Prostate gland (tissue), 2 donors: ENCODE measurements at places on chromosomes 1 and 21.

GRCh38 chr1:24745711-24746413 lies 615 bp downstream of the CLIC4 start:
- DNase-seq, result peak; percentile 68

GRCh38 chr1:167499664-167500101 lies 18.6 kb downstream of the CD247 start:
- DNase-seq, result no peak

DNA sequence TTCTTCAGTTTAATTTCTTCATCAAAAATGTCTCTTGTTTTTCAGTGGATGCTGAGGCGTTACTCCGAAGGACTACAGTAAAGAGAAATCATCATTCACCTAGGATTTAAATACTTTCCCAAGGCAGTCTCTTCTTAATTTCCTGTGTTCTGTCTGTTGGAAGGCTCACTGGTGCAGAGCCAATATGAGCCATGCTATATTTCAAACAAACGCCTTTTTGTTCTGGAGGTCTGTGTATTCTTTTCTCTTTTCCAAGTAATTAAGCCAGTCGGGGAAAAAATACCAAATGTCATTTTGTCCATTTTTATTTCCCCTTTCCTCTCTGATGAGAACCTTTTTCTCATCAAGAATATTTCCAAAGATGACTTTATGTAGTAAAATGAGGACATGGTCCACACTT lies 206.5 kb downstream of the RWDD3 start:
- DNase-seq, result no peak

GRCh38 chr21:33330726-33331125 lies 6.0 kb downstream of the IFNAR1 start:
- no peak for DNase-seq

GRCh38 chr1:24364975-24365678 lies 46.0 kb downstream of the GRHL3 start:
- no peak for DNase-seq

DNA sequence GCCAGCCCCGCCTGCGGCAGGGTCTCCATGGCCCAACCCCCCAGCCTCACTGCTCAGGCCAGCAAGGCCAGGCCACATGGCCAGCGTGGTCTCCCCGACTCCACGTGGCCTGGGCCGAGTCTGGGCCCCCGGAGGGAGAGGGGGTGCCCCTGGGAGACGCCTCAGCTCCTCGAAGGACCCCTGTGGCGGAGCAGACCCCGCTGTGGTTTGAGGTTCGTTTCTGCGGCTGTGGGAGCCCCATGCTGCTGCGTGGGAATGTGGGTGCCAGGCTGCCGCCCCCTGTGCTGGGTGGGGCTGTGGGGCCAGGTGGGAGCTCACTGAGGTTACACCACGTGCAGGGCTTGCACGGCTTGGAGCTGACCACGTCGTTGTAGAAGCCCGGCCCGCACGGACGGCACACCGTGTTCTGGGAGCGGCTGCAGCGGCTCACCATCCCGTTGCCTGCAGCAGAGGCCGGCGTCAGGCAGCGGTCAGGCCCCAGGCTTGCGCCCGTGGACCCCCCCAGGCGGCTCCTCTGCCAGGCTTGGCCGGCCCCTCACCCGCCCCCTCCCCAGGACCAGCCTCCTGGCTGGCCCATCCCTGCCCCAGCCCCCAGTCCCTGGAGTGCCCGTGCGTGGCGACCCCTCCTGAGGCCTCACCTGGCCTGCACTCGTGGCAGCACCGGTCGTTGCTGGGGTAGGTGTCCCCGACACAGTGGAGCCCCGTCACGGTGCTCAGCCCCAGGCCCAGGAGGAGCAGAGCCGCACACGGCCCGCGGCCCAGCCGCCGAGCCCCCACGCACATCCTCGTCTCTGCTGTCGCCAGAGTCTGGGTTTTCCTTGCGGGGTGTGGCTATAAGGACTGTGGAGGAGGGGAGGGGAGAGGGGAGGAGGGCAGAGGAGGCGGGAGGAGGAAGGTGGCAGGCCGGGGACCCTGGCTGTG lies at the start of gene TNFRSF4:
Gene TNFRSF4, minus strand, starts transcription at position 809 of the 921 bp plus-strand sequence. Its CDS starts 26 bp downstream, at position 783.
- DNase-seq, result no peak

DNA sequence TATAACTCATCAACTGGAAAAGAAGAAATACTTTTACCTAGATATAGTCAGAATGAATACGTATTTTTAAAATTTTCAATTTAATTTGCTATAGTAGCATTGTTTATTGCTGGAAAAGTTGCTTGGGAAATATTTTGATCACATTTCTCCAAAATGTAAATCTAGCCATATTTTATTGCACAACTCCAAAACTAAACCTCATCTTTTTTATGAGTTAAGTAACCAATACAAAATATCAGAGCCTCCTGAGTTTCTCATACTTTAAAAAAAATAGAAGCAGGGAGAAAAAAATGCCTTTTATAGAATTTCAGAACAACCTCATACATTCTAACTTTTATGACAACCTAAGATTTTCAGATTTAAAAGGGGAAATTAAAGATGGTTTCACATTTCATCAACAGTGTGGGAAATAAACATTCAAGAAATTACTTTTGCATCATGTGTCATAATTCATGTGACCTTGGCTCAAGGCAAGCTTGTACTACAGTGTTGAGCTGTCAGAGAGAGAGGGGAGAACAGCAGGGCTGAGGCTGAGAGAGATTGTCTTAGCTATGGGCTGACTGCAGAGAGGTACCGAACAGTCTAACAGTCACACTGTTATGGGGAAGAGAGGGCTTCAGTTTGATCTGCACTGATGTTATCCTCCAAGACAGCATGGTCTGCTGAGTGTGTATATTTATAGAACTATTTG lies 519.0 kb downstream of the LTN1 start:
- no peak for DNase-seq

GRCh38 chr1:163410073-163410999 lies 88.6 kb downstream of the NUF2 start:
- peak; percentile 19 for DNase-seq

DNA sequence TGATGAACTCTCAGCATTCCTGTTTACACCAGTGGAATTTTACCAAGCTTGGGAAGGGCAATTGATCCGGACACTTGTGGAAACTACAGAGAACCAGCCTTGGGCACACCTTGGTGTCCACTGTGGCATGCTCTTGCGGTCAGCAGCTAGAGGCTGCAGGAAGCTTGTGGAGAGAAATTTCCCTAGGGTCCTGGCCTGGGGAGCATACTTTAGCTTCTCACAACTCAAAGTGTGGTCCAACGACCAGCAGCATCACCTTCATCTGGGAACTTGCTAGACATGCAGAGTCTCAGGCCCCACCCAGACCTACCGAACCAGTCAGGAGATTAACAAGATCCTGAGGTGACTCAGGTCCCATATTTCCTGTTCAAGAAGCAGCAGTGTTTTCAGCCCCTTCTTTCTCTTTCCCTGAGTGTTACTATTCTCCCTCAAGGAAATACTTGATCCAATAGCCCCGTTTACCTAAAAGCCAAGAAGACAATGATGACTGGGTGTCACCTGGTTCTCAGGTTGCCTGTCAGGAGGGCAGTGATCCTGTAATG lies 55.7 kb upstream of the KCNE2 start:
- DNase-seq, result no peak

GRCh38 chr1:183365093-183365492 lies 53.1 kb downstream of the NMNAT2 start:
- DNase-seq, result no peak

DNA sequence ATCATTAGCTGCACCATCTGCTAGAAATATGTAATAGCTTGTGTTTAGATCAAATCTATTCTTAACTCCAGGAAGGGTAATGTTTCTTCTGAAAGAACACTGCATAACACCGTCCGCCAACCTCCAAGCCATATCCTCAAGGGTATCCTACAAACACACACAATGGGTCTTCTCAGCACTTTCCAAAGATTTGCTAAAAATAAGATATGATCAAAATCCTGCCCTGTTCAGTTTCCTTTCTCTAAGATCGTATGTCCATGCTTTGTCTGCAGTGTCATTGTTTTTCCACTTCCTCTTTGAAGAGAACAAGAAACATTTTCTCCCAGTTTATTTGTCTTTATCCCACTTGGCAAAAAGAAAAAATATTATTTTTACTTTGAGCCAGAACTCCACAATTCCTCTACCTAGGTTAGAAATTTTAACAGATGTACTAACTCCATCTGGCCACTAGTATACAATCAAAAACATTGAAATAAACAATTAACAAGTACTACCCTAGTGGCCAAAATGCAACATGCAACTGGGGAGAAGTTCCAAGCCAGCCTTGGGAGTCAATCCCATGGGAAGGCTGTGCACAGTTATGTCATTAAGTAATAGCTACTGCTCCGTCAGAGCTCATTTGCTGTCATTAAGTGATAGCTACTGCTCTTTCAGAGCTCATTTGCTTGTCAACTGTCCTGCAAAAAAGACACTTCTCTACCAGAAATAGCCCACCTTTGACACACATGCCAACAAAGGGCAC lies 37.8 kb downstream of the FRRS1 start:
- no peak for DNase-seq

- no peak for DNase-seq
Measured at GRCh38 chr1:197916500-197916983, 630 bp upstream of the LHX9 start.

GRCh38 chr1:216749232-216749631 lies 26.0 kb upstream of the ESRRG start:
- DNase-seq, result no peak

DNA sequence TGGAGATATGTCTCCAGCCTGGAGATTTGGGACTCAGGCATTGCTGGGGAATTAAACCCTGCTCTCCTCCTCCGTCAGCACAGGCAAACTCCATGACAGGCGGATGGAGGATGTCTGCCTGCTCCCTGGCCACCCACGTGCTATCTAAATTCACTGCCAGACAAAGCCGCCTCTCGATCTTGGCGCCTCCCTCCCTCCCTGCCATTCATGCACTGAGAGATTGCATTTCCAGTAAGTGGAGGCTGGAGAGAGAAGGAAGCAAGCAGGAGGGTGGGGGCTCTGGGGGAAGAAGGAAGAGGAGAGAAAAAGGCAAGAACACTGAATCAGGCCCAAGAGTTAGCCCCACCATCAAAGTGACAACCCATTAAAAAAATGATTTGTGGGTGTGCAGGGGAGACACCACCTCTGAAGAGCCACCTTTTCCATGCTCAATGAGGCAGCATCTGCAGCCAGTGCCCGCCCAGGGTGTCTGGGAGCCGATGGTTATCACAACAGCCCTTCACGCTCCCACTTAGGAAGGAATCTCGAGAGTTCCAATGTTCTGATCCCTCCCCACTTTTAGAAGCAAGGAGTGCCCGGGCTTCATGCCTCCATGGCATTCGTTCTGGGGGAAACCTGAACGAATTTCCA lies 183.0 kb downstream of the HIVEP3 start:
- no peak for DNase-seq

GRCh38 chr21:37237764-37238163 lies 29.4 kb downstream of the VPS26C start:
- no peak for DNase-seq

GRCh38 chr1:145710291-145711027 lies 3.3 kb upstream of the PDZK1 start:
- DNase-seq, result no peak

DNA sequence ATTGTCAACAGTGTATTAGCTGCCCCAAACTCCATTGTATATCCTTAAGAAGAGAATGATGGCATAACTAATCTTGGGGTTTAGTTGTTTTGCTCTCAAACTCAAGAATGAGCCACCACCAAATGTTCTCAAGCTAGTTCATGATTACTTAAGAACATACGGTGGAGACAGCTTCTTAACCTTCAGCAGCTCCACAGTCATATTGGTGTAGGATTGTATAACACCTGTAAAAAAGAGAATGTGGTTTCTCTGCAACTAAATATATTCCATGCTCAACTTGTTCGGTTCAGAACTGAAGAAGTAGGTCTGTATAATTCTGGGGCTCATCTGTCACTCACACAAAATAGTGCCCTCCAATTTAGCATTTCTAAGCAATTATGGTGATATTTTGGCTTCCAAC lies 177.9 kb upstream of the DUSP10 start:
- DNase-seq, result no peak

- DNase-seq, result no peak
Measured at GRCh38 chr21:45303091-45303615, 15.5 kb upstream of the POFUT2 start.

- DNase-seq, result no peak
Measured at GRCh38 chr1:224707843-224708725, 92.0 kb downstream of the CNIH3 start.

DNA sequence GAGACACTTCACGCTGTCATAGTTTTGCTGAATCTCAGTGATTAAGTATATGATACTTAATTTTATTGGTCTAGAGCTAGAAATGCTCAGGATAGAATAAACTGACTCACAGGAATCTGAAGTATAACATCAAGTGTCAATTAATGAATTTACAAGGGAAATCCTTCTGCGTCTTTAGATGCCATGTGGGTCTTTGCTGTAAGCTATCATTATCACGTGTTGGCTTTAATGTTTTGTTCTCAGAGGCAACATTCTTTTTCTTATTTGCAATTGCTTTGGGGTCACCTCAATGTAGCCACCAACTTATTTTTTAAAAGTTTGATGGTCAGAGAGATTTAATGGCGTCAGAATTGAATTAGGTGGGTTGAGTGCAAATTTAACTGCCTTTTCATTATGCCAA lies 680.1 kb upstream of the PTBP2 start:
- no peak for DNase-seq

DNA sequence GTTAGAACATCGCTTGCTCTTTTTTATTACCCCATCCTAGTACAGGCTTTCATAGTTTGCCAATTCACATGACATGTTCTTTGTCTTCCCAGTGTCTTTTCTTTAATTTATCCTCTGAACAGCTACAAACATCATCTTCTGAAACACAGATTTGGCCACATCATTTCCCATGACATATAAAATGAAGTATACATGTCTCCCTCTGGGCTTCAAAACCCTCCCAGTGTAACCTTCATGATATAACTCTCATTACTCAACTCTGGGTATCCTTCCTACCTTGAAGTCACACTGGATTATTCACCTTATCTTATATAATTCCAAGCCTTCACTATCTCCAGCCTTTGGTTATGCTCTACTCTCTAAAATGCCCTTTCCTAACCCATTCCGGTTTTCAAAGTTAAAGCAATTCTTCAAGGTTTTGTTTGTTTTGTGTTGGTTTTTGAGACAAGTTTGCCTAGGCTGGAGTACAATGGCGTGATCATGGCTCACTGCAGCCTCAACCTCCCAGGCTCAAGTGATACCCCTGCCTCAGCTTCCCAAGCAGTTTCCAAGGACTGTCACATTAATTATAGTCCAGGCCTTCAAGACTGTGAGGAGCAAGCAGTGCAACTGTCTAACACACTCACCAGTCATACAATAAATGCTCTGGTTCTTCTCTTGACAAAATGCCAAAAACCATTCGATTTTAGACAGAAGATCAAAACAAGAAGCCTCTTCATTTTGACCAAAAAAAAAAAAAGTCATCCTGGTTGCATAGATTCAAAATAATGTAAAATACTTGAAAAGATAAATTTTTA lies 5.8 kb downstream of the RGS1 start:
- DNase-seq, result no peak

GRCh38 chr1:83499998-83500397 lies 498.9 kb downstream of the TTLL7 start:
- DNase-seq, result no peak

DNA sequence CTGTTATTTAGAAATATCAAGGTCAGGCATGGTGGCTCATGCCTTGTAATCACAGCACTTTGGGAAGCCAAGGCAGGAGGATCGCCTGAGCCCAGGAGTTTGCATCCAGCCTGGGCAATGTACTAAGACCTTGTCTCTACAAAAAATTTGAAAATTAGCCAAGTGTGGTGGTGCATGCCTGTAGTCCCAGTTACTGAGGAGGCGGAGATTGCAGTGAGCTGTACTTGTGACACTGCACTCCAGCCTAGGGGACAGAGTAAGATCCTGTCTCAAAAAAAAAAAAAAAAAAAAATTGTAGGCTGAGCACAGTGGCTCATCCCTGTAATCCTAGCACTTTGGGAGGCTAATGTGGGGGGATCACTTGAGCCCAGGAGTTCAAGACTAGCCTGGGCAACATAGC lies 45.3 kb downstream of the PIK3CD start:
- DNase-seq, result no peak
